ENCODE measurements at places on chromosomes 2 and 18.

- DNase-seq: peak; percentile 41
Observed at GRCh38 chr2:95158891-95159619, 593 bp downstream of the ZNF514 start.

GRCh38 chr18:31819925-31820229 is 59.2 kb upstream of the SLC25A52 start:
- DNase-seq: no peak

- DNase-seq: no peak
Observed at GRCh38 chr2:78261454-78261853, 739.3 kb upstream of the LRRTM4 start.

- DNase-seq: no peak
Observed at GRCh38 chr2:230018153-230018552, 50.6 kb downstream of the SLC16A14 start.

- DNase-seq: no peak
Observed at GRCh38 chr18:54250846-54251261, 18.5 kb upstream of the POLI start.

DNA sequence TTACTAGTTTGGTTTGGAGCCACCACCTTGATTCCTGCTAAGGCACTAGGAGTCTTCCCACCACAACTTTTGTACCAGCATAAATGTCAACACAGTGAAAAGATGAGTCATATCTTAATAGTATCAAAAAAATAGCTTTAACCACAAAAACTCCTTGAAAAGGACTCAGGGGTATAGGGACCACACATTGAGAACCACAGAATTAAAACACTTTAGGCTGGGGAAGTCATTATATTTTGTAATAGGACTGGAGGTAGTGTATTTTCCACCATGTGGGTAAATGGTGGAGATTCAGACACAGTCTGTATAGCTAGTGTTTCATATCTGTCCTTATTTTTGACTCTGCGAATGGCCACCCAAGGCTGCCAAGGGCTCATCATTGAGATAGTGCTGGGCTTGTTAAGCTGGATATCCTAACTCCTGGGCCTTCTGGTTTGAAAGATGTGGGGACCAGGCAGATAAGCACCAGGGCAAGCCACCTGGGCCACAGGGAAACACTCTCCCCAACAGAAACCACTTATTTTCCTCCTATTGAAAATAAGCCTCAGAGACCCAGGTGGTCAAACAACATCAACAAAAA is 19.1 kb upstream of the FHL2 start:
- DNase-seq: no peak
